ENCODE measurements at places on chromosomes 6 and 20.

DNA sequence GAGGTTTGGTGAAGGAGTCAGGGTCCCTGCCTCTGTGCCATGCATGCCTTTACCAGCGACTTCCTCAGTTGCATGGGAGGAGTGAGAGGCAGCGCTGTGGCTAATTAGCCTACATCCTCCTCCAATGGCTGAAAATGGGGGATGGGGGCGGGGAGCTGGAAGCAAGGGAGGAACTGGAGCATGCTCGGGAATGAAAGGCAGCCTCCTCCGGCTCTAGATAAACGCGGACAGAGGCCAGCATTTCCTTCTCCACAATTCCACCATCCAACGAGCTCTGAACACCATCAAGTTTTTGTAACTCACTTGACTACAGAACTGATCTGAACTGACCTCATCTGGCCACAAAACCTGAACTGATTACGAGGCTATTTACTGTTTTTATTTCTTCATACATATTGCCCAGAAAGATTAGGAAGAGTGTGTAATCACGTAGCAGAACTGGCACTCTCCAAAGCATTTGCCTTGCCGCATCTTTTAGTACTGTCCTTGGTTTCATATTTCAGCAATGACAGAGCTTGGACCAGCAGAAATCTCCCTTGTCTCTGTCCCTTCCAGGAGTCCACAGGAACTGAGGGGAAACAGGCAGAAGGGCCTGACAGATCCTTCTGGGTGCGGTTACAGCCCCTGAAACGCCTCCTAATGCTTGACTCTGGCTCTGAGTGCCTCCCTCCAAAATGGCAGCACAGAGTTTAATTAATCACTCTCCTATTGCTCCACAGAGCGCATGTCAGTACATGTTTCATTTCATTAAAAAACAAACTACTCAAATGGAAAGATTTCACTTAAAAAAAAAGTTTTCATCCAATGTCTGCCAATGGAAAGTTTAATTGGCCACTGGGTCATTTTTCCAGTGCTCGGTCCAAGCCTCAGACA lies 58.2 kb upstream of the TRAF3IP2 start:
- DNase-seq: no peak

GRCh38 chr20:19212469-19212815 lies at the start of gene SLC24A3:
TSS of gene SLC24A3 (plus strand) at chr20:19212642.
- DNase-seq: no peak

DNA sequence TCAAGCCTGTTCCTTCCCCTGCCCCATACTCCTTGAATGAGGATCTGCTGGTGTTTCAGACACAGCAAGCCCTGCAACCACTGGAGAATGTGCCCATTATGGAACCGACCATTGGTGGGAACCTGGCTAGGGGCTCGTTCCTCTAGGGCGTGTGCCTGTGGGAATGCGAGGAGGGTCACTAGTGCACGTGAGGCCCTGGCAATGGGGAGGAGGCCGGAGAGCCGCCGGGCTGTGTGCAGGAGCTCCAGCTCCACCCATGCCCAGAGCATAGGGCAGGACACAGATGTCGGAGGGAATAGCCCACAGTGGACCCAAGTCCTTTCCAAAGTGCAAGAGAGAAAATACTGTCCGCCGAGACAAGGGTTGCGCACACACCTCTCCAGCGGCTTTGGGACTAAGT lies 99.3 kb downstream of the ERMARD start:
- DNase-seq: no peak

DNA sequence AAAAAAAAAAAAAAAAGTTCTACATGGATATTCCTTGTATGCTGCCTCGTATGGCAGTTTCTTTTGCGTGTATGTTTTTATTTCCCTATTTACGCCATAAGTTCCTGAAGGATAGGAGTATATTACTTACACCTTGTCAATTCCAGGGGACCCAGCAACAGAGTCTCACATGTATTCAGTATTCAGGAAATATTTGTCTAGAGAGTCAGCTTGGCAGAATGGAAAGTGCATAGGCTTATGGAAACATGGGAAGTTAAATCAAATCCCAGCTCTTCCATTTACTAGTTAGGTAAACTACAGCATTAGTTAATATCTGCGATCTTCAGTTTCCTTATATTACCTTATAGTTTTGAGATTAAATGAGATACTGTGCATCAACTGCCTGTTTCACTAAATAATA lies 51.1 kb upstream of the SLC22A16 start:
- DNase-seq: no peak

DNA sequence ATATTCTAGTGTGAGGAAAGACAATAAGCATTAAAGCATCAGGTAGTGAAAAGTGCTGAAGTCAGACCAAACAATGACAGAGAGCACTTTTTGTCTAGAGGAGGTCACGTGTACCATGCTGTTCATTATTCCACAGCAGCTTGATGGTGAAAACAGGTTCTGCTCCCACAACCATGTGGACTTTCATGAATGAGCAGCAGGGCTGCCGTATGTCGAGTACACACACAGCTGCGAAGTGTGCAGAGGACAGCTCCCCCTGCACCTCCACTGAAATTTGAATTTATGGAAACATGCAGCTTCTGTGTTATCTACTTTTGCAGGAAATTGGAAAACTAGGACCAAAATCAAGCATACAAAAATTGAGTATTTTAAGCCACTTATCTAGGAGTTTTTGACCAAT lies 85.3 kb downstream of the MAP7 start:
- no peak for DNase-seq

GRCh38 chr20:61764471-61765025 lies 301.1 kb downstream of the TAF4 start:
- DNase-seq: no peak

DNA sequence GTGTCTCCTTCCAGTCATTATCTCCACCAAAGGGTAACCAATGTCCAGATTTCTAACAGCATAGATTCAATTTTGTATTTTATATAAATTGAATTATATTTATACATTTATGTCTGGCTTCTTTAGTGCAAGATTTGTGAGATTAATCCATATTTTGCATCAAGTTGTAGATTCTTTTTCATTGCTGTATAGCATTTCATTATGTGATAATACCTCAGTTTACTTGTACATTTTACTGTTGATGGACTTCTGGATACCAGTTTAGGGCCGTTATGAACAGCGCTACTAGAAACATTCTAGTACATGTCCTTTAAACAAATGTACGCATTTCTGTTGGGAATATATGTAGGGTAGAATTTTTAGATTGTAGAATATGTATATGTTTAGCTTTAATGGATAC lies 6.2 kb downstream of the BLTP3A start:
- no peak for DNase-seq

GRCh38 chr20:53079261-53079691 lies 107.1 kb downstream of the TSHZ2 start:
- DNase-seq: no peak

- DNase-seq: no peak
Observed at GRCh38 chr20:53555816-53556215, 37.8 kb downstream of the ZNF217 start.

DNA sequence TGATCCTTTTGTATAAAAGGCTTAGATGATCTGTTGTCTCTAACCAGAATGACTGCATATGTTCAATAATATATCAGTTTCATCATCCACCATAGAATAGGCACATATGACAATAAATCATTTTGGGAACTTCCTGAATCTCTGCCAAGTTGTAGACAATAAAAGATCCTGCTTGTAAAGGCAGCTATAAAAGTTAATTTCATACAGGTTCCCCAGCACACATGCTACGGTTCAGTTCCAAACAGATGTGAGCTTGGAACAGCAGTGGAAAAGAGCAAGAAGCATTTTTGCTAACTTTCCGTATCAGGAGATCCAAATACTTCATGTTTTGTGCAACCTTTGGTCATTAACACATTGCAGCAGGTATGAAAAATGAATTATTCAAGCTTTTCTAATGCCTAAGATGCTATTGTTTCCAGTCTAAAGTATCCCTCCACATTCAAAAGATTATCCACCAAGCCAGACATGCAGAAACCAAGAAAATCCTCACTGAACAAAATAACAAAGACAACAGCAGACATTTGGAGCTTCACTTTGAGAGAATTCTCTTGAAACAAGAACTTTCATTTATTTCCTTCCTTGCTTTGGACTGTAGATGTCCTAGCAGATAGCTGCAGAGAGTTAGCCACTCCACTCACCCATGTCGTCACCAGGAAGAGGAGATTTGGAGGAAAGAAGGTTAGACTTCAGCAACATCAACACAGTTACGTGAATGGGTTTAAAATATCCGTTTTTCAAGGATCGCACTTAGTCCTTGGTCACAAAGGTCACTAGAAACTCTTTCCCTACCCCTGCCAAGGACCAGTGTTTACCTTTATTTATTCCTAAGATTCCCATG lies 453.5 kb upstream of the JARID2 start:
- no peak for DNase-seq
